ENCODE measurements at places on chromosomes 2 and 18.

- DNase-seq, result no peak
These were observed 118.8 kb downstream of the MAPK4 start for GRCh38 chr18:50678651-50679050.

- no peak for DNase-seq
These were observed 61.9 kb upstream of the PXDN start for GRCh38 chr2:1806254-1806653.

DNA sequence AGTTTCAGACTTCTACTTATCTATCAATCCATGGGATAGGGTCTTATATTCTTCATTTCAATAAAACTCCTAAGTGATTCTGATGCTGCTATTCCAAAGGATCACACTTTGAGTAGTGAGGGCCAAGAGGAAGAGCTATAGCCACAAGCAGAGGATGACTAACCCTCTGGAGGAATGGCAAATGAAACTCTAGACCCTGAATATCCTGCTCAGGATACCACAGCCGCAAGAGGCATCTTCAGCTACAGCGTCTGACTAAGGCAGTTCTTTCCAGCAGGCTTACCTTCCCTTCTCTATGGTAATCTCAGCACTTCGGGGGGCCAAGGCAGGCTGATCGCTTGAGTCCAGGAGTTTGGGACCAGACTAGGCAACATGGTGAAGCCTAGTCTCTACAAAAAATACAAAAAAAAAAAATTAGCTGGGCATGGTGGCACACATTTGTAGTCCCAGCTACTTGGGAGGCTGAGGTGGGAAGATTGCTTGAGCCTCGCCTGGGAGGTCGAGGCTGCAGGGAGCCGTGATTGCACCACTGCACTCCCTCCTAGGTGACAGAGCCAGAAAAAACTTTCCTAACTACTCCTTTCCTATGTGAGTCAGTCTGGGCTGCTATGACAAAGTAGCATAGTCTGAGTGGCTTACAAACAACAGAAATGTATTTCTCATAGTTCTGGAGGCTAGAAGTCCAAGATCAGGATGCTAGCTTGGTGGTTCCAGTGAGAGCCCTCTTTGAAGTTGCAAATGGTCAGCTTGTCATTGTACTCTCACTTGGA lies 371.9 kb downstream of the IRS1 start:
- no peak for DNase-seq

DNA sequence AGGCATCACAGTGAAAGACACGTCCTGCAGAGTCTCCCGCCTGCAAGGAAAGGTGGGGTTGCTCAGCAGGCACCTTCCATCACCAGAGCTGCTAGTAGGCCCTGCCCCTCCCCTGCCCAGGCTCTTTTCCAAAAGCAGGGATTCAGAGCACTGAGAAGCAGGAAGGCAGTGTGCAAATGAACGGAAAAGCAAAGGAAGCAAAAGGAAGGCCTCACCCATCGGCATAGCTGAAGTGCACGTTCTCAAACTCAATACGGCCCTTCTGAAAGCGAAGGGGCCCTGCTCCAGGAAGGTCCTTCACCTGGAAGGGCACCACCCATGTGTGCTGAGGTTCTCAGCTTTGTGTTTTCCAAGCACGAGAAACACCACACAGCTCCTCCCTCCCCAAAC lies 5.7 kb downstream of the ABCB6 start:
- no peak for DNase-seq

GRCh38 chr2:184419744-184420143 lies 178.6 kb upstream of the ZNF804A start:
- DNase-seq, result no peak

DNA sequence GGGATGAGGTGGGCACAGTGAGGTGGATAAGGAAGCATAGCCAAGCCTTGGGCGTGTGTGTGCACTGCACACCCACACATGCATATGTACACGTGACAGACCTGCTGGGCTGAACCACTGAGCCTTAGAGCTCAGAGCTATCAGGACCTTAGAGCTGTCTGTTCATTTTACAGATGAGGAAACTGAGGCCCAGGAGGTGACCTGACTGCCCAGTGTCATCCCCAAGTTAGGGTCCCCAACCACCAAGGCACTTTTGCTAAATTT lies 8.2 kb upstream of the SNED1 start:
- no peak for DNase-seq

GRCh38 chr2:37674946-37675345 lies 3.5 kb upstream of the CDC42EP3 start:
- DNase-seq, result no peak

- DNase-seq, result no peak
These were observed 543 bp upstream of the MARCHF4 start for GRCh38 chr2:216372761-216373291.

GRCh38 chr2:237128026-237128703 lies 42.5 kb downstream of the COPS8 start:
- DNase-seq, result peak; percentile 74

DNA sequence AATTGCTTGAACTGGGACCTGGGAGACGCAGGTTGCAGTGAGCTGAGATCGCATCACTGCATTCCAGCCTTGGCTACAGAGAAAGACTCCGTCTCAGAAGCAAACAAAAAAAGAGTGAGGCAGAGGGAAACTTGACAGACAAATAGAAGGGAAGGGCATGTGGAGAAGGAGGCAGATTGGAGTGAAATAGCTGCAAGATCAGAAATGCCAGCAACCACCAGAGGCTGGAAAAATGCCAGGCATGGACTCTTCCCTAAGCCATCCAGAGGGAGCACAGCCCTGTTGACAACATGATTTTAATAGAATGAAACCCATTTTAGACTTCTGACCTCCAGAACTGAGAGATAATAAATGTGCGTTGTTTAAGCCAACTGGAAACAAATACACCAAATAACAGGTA lies 447.2 kb upstream of the SPHKAP start:
- DNase-seq, result no peak

DNA sequence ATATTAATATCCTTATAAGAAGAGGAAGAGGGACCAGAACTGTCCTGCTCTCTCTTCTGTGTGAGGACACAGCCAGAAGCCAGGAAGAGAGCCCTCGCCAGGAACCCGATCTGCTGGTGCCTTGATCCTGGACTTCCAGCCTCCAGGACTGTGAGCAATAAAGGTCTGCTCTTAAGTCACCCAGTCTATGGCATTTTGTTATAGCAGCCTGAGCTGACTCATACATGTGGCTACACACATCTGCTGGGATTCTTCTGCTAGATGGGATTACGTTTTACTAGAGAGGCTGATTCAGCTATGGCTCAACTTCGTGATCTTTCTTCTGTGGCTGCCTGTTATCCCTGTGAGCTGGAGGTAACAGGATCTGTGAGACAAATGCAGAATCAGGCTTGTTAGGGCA lies 29.6 kb downstream of the ARL4C start:
- no peak for DNase-seq

DNA sequence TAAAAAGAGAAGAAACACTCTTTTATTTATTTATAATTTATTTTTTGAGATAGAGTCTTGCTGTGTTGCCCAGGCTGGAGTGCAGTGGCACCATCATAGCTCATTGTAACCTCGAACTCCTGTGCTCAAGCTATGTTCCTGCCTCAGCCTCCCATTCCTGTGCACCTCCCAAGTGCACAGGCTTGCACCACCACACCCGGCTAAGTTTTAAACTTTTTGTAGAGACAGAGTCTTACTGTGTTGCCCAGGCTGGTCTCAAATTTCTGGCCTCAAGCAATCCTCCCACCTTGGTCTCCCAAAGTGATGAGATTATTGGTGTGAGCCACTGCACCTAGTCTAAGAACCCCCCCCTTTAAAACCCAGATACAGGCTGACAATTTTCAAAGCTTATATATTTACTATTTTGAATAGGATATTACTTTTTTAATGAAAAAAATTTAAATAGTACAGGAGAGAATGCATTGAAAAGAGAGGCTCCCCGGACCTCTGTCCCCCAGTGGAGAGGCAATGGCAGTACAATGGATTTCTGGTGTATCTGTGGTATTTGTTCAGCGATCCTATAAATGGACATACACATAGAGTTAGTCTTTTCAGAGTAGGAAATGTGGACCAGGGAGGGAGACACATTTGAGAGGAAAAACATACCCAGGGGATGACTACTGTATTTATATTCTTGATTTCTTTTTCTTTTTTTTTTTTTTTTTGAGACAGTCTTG lies 48.1 kb upstream of the CNOT11 start:
- DNase-seq, result no peak

- DNase-seq, result no peak
These were observed 95.2 kb downstream of the TRIB2 start for GRCh38 chr2:12811916-12812315.

- DNase-seq, result no peak
These were observed 558.2 kb upstream of the PIK3C3 start for GRCh38 chr18:41396861-41397260.

DNA sequence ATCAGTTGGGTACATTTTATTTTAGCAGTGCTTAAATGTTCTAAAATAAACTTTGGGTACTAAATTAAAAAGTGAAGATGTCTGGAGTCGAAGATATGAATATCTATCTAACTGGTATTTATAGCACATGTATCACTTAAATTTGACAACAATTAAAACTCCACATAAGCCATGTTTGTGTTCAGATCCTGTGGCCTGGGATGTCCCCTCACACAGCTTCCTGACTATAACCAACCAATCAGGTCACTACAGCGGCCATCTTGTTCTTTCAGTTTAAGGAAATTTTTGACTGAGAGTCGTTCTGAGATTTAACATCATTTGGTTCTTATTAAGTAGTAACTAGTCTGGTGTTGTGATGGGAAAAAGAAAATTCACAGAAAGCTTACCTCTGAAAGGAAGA lies 170.7 kb upstream of the NRP2 start:
- DNase-seq, result peak; percentile 23

DNA sequence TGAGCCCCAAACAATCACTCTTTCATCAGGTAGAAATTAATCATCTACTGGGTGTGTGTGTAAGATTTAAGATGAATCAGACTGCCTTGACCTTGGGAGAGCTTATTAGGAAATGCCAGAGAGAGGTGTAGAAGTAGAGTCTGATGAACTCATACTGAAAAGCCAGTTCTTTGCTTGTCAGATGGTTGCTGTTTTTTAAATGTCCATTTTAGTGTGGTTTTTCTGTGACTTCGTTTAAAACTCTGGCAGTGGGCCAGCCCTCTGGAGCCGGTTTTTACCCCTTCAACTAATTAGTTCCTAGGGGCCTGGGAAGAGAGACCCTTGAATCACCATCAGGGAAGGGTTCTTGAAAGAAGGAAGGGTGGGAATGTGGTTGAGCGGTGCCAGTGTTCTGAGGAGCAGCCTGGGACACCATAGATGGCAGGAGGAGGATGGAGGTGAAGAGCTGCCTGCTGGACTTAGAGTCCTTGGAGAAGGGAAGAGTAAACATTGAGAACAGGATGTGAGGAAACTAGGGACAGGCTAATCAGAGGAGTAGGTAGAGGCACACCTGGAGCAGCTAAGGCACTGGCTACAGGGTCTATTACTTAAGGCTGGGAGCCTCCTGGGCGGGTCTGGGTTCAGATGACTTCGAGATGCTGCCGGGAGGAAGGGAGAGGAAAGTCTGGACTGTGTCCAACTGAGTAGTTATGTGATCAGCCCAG lies 66.1 kb downstream of the LRRFIP1 start:
- no peak for DNase-seq

GRCh38 chr2:41910126-41910525 lies 137.7 kb upstream of the PKDCC start:
- DNase-seq, result no peak

DNA sequence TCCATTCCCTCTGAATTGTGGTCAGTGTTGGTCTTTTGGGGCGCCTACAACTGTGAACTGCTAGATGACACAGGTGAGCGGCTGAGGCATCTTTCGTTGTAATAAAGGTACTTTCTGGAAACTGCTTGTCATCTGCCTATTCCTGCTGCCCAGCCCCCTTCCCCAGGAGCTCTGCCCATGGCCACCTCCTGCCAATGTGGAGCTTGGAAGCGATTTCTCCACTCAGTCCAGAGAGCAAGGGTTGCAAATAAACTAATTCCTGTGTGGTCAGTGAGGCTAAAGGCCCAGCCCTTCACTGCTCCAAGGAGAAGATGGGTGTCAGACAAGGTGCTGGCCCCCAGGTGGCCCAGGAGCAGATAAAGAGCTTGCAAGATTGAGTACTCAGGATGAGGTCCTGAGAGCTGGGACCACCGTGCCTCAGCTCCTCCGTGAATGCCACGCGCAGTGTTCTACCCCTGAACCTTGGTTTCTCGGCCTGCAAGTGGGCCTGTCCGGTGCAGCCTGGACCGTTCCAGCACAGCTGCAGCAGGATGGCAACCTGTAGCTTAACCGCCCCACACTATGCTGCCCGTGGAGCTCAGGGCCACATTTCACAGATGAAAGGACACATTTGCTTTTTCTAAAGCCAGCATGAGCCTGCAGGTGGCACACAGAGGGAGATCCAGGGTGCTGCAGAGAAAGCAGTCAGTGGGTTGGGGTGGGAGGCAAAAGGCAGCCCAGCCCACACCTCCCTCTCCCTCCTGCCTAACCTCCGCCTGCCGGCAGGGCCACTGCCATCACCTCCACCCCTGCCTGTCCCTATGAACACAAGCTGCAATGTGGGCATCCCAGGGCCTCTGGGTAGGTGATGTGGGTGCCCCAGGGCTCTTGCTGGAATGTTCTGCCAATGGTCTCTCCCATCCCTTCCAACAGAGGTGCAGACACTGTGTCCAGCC lies 78.7 kb upstream of the OTOF start:
- DNase-seq, result no peak

- DNase-seq, result no peak
These were observed 275.9 kb downstream of the CDCA7 start for GRCh38 chr2:173630425-173631126.

- no peak for DNase-seq
These were observed 302.8 kb upstream of the CCDC68 start for GRCh38 chr18:55262021-55262560.
